Activated CD8-positive, alpha-beta memory T cell treated with anti-CD3 and anti-CD28 coated beads, Interleukin-2, amount 10 ng/mL, durations not matched to agents 7 days and 5 days (primary cell): ENCODE measurements at places on chromosomes 12 and 14.

DNA sequence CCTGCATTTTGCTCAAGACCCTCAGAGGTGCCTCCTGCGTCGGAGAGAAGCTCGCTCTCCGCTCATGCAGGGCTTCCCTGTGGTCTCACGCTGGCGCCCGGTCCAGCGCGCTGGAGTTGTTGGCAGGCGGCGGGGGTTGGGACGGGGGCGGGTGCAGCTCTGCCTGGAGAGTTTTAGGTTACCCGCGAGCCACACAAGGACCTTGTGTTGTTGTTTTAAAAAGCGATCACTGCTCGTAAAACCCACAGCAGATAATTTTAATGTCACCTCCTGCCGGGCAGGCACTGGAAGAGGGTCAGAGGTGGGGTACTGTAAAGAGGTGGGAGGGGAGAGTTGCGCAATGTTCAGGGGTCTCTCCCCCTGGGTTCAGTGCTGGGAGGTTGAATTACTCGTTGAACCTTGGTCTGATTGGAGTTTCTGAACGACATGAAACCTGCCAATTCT lies 850 bp downstream of the SMOC1 start:
- no peaks in the 10 kb centered on the region for H3K4me1 ChIP-seq
- peaks cover 74% of the 10 kb centered on the region for H3K27me3 ChIP-seq
- no peak overlapping the region for H3K4me3 ChIP-seq
- no peak overlapping the region for H3K27ac ChIP-seq
- no peak for DNase-seq

DNA sequence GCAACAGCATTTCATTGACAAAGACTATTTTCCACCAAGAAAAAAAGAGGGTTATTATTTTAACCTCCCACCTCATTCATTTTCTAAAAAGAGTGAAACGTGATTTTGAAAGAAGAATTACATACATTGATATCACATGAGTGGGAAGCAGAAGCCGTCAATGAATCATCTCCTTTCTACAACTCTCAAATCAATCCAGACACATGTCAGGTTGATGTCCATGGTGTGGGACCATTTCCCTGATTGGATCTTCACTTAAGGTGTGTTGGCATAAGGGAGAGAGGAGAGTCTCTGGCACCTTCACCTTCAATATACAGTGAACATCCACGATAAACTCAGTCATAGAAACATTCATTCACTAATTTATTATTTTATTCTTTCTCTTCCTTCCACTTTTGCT lies 1095.1 kb downstream of the BCL11B start:
- no peak for DNase-seq
- H3K27me3 ChIP-seq, result no peaks in the 10 kb centered on the region
- no peaks in the 10 kb centered on the region for H3K36me3 ChIP-seq

- no peak for DNase-seq
- H3K27me3 ChIP-seq, result no peaks in the 10 kb centered on the region
- H3K36me3 ChIP-seq, result no peaks in the 10 kb centered on the region
- H3K4me3 ChIP-seq, result no peak overlapping the region
- H3K4me1 ChIP-seq, result no peaks in the 10 kb centered on the region
Measured at GRCh38 chr12:82757656-82758055, 71.0 kb downstream of the TMTC2 start.

DNA sequence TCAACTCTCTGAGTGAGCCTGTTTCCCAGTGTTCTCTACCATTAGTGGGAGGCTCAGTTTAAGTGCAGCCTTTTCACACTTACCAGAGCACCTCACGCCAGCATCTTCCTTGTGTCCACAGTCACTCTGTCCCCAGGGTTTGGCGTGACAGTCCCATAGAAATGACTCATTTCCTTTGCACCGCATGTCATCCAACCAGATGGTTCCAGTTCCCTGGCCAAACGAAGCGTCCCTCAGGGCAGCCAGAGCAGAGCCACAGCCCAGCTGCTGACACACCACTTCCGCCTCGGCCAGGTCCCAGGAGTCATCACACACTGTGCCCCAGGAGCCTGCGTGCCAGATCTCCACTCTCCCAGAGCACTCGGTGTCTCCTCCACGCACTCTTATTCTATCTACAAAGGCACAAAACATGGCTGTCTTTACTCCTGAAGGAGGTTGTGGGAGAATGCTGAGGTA lies 65.4 kb downstream of the ACSM4 start:
- DNase-seq, result no peak
- no peak overlapping the region for H3K27ac ChIP-seq
- H3K4me1 ChIP-seq, result no peaks in the 10 kb centered on the region
- H3K36me3 ChIP-seq, result no peaks in the 10 kb centered on the region
- H3K4me3 ChIP-seq, result no peak overlapping the region

DNA sequence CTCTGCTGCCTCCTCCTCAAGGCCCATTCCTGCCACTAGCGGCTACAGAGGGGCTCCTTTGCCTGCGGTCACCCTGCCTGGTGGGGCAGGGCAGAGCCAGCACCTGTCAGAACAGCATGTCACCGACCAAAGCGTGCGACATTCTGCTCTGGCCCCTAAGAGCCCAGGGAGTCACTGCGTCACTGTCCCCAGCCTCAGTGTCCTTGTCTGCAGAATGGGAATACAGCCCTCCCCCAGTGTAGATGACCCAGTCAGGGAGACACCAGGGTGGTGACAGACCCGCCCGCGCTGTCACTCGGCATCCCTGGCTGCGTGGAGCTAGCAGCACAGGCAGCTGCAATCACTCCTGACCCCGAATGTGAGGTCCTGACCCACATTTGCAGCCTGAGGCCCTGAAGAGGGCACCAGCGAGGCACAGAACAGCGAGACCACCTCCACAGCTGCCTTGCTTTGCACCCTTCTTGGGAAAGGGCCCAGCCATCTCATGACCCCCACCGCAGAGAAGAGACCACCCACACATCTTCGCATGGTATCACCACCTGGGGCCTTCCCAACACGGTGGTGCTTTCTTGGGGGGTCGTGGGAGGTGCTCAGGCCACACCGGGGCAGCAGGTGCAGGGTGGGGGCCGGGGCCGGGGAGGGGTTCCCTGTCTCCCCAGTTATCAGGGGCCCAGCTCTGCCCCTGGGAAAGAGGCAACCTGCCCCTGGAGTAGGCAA lies 2.5 kb downstream of the AHNAK2 start:
- no peak overlapping the region for H3K27ac ChIP-seq
- no peak for DNase-seq
- H3K4me1 ChIP-seq, result peaks cover 10% of the 10 kb centered on the region
- H3K27me3 ChIP-seq, result peaks cover 33% of the 10 kb centered on the region

- H3K4me1 ChIP-seq, result peaks cover 25% of the 10 kb centered on the region
- H3K27me3 ChIP-seq, result peaks cover 12% of the 10 kb centered on the region
- no peak overlapping the region for H3K27ac ChIP-seq
- DNase-seq, result no peak
Measured at GRCh38 chr12:68886636-68887572, 46.1 kb downstream of the CPM start.

DNA sequence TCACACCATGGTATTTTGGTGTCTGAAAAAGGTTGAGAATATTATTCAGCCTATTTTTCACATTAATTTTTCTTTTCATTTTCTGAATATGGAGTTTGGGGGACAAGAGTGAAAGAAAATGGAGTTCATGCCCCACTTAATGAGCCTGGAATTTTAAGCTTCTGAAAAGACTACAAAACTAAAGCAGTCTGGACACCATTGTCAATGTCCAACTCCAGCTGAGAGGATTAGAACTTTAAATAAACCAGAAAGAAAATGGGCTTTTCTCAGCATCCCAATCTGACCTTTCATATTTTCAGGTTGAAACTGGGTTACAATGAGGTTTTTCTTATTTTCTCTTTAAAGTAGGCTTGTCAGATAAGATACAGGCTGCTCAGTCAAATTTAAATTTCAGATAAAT lies 207.7 kb downstream of the SLC6A15 start:
- no peak overlapping the region for H3K27ac ChIP-seq
- H3K36me3 ChIP-seq, result no peaks in the 10 kb centered on the region
- DNase-seq, result no peak
